ENCODE measurements at places on chromosomes 16 and 17.

- DNase-seq = peak; percentile 22
Observed at GRCh38 chr16:74450236-74450635, 29.0 kb upstream of the CLEC18B start.

DNA sequence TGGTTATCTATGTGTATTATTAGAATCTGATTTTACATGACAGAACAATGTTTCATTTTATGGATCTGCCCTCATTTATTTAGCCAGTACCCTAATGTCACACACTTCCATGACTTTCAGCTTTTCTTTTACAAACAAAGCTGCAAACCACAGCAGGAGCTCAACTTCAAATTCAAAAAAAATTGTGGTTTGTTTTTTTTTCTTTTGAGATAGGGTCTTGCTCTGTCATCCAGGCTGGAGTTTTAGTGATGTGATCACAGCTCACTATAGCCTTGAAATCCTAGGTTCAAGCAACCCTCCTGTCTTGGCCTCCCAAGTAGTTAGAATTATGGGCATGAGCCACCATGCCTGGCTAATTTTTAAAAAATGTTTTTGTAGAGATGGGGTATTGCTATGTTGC, 8.2 kb upstream of the MPRIP start:
- DNase-seq = no peak

- DNase-seq = no peak
Observed at GRCh38 chr16:49463529-49463928, 89.9 kb downstream of the C16orf78 start.

DNA sequence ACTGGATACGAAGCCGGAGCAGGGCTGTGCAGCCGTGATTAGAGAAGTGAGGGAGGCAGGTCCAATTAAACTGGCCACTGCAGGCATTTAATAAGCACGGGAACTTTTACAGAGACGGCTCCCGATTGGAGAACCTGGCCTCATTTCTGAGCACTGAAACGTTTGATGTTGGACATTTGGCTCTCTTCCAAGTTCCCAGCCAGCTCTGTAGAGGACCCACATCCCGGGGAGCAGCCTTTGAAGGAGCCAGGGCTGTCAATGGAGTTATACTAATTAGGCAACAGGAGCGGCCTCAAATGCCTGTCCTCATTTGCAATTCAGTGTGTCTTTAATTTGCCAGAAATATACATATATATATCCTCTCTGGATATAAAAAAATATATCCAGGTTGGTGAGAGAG, 499.4 kb upstream of the C16orf82 start:
- no peak for DNase-seq

DNA sequence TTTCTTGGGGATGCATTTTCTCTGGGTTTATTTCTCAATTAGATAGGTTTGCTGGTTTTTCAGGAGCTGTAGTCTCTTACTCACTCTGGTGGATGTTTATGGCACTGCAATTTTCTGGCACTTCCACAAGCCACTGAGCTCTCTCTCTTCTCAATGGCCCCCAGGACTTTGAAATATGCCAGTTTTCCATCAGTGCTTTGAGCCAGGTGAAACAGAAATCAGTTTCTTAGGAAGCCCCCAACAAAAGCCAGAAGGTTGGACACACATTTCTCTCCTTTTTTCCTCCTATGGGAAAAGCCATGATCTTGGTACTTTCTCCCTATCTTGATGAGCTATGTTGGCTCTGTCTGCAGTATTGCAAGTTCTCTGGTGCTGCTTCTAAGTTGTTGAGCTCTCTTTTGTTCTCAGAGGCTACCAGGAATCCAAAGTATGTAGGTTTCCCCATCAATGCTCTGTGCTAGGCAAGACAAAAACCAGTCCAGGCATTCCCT, 90.7 kb upstream of the SMIM36 start:
- peak; percentile 60 for DNase-seq

- no peak for DNase-seq
Observed at GRCh38 chr16:11067697-11068141, 123.4 kb downstream of the CLEC16A start.

GRCh38 chr16:47627085-47627639, 166.0 kb downstream of the PHKB start:
- no peak for DNase-seq

- DNase-seq = no peak
Observed at GRCh38 chr16:56662357-56663354, 4.9 kb downstream of the MT1F start.

GRCh38 chr17:14303343-14304221, 2.7 kb downstream of the HS3ST3B1 start:
- no peak for DNase-seq

All from fibroblast of skin of abdomen (primary cell).